ENCODE measurements at places on chromosomes 5 and 9.
A peak's percentile ranks its signal among the peaks of the same experiment; 100 is the strongest.

DNA sequence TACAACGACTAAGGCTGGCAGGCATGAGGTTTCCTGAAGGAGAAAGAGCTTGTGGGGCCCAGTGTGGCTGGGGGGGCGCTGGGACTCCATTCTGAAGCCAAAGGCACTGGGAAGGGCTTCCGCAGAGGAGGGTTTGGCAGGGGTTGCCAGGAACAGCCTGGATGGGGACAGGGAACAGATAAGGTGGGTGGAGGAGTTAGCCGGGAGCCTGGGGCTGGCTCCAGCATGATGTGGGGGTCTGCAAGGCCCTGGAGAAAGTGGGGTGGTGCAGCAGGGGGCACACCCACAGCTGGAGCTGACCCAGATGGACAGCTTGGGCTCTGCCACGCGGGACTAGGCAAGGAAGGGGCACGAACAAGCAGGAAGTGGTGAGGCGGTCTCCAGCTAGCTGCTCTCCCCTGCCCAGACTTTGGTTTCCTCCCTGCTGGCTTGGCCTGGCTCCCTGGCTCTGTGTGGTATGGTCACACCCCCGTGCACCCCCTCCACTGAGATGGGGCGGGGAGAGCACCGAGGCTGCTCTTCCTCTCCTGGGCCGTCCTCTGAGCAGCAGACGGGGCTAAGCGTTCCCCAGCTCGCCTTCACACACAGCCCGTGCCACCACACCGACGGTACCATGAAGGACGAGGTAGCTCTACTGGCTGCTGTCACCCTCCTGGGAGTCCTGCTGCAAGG is at the start of gene LTC4S:
TSS of gene LTC4S (plus strand) at position 519 of the 672 bp plus-strand sequence. CDS start at position 614, 95 bp downstream.
- DNase-seq = no peak

GRCh38 chr5:129631961-129632360 is 115.9 kb upstream of the MINAR2 start:
- no peak for DNase-seq

DNA sequence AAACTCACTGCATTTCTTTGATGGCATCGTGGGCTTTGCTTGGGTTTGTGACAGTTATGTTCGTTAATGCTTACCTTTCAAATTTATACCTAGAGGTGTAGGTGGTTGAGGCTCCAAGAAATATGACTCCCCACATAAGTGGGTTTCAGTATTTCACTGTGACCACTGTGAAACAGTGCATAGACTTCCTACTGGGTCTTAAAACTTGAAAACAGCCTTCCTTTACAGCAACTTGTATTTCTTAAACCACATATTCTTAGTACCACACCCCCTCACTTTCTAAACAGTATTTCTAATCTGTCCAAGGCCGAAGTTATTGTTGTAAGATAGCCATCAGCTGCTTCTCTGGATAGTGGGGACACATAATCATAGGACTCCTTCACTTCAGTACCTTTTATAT is 48.3 kb downstream of the TMEFF1 start:
- no peak for DNase-seq

- DNase-seq = no peak
These were observed 575.8 kb upstream of the ZNF462 start for GRCh38 chr9:106287091-106287631.

DNA sequence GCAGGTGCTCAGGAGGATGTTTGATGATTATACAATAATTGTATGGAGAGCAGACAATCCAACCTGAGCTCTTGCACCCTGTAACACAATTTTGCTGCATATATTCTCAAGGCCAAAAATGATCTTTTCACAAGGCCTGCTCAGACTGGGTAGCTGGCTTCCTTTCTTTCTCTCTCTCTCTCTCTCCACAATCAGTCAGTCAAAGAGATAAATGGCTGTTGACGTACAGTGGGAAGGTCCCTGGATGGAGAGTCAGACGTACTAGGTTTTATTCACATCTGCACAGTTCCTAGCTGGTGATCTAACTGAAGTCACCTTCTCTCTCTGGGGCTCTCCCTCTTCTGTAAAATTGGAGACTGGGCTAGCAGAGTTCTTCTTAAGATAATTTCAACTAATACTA is 19.8 kb downstream of the SLC36A2 start:
- no peak for DNase-seq

DNA sequence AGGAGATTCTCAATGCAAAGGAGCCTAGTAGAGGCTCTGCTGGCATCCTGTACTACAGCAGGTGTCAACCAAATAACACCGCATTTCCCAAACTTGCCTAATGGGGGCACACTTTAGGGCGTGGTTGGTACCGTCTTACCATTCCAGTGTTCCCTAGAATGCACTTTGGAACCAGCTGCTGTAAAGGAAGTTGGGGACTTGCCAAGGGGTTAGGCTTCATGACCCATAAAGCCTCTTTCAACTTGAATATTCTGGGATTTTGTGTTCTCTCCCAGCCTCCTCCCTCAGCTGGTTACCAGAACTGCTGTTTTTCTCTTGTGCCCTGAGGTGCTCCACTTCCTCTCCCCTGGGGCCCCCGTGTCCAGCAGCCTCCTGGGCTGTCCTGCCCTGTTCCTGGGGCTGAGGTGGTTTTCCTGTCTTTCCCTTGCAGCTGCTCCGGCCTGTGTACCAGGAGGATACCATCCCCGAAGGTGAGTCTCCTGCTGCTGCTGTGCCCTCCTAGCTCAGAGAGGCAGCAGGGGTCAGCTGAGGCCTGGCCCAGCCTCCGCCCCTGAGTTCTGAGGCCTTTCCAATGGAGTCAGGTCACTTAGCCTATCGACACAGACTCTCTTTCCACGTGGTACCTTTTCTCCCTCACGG is 44.7 kb downstream of the RGS3 start:
- DNase-seq = no peak

GRCh38 chr5:33346534-33346933 is 94.2 kb upstream of the TARS1 start:
- DNase-seq = no peak

GRCh38 chr5:111348661-111349329 is 124.6 kb downstream of the CAMK4 start:
- no peak for DNase-seq

DNA sequence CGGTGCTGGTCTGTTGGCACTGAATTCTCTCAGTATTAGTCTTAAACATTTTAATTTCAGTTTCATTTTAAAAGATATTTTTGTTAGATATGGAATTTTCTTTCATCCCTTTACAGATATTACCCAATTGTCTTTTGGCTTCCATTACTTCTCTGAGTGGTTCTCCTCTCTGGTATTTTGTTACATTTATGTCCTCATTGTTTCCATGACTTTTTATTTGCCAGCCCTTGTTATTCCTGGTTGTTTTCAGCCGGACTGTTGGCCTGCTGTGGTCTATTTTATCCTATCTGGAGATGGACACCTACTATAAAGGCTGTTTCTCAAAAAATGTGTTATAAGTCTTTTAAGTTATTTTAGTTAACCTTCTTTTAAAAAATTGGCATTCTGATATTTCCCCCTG is 117.2 kb downstream of the ARHGEF28 start:
- DNase-seq = no peak

GRCh38 chr9:81474125-81474524 is 215.2 kb downstream of the TLE1 start:
- DNase-seq = no peak

DNA sequence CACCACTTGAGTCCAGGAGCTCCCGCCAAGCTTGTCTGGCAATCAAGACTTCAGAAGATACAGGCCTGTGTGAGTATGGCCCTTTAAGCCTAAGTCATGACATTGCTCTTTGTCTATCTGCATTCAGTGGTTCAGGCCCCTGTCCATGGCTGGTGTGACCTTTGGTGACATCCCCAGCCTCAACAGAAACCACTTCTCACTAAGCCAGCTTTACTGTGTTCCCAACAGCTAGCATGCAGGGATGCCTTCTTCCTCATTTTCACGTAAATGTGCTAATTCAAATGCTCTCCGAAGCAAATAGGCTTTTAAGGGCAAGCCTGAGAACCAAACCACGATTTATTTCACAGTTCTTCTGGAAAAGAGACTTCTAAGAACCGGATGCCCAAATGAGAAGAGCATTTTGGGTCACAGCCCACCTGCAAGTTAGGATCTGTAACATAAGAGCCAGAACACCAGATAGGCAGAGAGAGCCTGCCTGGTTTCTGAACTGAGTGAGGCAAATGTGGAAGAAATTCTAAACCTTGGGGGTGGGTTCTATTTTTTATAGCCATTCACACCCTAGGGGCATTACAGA is 14.9 kb downstream of the CD180 start:
- DNase-seq = no peak

GRCh38 chr5:66864240-66864884 is 268.2 kb downstream of the MAST4 start:
- DNase-seq = no peak

DNA sequence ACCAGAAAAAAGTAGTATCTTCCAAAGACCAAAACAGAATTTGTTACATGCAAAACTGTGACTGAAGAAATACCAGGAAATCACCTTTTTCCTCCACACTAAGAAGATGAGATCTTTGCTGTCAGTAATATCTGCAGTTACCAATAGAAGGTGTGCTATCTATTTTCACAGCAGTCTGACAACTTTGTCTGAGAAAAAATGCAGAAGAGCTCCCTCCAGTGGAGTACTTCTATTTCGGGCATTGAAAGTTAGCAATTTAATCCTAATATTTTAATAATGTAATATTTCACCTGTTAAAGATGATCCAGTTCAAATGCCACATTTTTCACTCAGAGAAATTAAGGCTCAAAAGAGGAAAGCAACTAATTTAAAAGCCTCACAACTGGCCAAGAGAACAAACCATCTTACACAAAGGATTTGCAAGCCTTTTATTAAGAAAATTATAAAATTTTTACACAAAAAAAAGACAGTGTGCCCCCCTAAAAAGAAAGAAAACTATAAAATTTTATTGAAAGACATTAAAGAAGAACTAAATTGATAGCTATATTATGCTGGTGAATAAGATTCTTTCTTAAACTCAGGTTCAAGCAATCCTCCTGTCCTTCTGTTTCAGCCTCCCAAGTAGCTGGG is 50.6 kb downstream of the DEPDC1B start:
- DNase-seq = no peak

DNA sequence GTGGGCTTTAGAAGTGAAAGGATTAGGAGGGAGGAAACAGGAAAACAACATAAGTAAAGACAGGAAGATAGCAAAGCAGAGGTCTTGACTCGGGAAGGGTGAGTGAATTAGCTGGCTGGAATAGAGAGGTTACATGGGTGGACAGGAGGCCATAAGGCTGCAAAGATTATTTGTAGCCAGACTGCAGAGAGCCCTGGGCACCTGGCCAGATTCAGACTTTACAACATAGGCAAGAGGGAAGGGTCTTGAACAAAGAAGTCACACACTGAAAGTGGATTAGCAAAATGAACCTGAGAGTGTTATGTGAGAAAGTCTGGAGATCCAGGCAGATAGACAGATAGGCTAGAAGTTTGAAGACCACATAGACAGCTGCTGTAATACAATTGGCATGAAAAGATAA is 29.7 kb upstream of the CER1 start:
- DNase-seq = no peak

GRCh38 chr9:130824643-130825350 is 10.3 kb upstream of the ABL1 start:
- DNase-seq = no peak

- DNase-seq = no peak
These were observed 47.7 kb downstream of the LIX1 start for GRCh38 chr5:97094579-97095317.

DNA sequence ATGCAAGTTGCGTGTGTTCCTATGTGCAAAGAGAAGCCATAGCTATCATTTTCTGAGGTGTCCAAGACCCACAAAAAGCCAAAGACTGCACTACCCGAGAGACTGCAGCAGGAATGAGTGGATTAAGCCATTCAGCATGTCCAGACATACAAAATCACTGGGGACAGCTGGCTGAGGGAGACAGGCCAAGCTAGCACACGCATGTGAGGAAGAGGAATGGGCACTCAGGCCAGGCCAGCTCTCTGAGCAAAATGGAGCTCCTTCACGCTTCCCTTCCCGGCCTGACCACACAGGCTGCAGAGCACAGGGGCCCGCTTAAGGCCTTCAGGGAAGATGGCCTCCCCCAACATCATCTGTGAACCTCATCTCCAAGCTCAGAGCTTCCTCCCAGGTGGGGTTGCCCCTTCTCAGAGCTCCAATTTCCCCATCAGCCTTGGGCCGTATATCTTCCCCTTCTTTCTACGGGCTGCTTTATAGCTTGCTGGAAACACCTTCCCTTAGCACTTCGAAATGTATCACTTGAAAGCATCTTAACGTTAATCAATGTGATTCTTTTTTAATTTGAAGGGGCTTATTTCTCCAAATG is 8.4 kb downstream of the DCANP1 start:
- DNase-seq = no peak

- no peak for DNase-seq
These were observed 18.5 kb upstream of the RCL1 start for GRCh38 chr9:4774209-4774608.

DNA sequence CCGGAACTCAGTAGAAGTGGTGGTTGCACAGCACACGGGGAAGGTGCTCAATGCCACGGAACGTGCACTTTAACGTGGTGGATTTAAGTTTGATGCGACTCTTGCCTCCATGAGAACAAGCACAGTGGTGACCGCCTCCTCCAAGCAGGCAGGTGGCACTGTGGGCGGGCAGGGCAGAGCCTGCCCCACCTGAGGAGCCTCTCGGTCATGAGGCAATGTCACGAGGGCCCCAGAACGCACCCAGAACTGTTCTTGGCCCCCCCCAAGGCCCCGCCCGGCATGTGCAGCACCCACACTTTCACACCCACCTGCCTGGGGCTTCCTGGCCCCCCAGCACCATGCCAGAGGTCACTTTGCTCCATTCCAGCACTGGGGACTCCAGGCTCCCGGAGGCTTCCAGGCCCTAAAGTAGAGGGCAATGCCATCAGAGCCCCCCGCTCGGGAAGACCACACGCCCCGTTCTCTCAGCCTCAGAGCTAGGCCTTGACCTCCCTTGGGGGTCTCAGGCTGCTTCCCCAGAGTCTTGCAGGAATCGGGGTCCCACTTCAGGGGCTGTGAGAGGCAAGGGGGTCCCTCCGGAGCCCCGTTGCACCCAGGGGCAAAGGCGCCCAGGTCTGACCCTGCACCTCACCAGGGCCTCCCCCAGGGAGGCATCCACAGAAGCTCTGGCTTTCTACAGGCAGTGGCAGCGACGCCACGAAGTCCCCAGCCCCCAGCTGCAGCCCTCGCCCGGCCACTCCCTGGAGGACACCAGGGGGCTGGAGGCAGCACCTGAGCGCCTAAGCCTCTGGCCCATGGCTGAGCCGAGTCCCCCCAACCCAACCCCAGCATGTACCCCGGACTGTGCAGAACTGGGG is 14.0 kb downstream of the CCDC187 start:
- DNase-seq = no peak

GRCh38 chr9:20884985-20885593 is 146.4 kb downstream of the HACD4 start:
- peak; percentile 4 for DNase-seq

DNA sequence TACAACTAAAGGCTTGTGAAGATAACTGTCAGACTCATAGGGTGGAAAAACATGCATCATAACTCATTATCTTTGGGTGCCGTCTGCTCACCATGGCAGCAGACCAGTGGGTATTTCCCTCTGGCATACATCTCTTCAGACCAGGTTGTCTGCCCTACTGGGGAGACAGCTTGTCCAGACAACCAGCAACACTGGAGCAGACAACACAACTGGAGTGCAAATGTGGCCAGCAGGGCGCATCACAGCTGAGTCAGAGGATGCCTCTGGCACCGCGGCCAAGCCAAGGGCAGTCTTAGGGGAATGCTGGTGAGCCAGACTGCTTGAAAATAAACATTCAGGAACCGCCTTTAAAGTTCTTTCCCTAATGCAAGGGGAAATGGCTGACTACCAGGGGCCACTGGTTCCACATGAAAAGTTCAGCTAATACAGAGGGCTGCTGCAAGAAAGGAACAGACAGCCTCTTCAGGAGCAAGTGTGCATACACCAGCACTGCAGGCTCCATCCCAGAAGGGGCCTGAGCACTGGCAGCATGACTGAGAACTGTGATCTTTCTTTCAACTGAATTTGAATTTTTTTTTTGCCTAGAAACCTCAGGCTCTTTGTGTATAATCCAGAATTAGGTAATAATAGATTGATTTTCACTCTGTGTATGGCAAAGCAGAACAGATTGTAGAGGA is 77.3 kb downstream of the MAMDC2 start:
- DNase-seq = peak; percentile 89
